ENCODE measurements at places on chromosomes 16 and 17.
A peak's percentile ranks its signal among the peaks of the same experiment; 100 is the strongest.

- DNase-seq, result peak; percentile 26
Observed at GRCh38 chr17:45405250-45406086, 27.2 kb downstream of the ARHGAP27 start.

DNA sequence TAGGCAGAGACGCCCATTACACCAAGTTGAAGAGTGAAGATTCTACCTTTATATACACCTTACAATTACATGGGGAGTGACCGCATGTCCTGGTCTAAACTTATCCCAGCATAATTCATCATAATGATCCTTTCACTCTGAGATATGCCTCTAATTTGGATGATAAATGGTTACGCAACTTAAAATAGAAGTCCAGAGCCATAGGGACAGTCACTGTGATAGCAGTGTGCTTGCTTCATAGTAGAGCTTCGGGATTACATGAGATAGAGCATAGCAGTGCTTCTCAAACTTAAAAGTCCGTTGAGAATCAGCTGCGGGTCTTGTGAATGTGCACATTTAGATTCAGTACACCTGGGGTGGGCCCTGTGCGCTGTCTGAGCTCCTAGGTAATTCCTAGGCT, 16.9 kb downstream of the USP10 start:
- DNase-seq, result no peak

DNA sequence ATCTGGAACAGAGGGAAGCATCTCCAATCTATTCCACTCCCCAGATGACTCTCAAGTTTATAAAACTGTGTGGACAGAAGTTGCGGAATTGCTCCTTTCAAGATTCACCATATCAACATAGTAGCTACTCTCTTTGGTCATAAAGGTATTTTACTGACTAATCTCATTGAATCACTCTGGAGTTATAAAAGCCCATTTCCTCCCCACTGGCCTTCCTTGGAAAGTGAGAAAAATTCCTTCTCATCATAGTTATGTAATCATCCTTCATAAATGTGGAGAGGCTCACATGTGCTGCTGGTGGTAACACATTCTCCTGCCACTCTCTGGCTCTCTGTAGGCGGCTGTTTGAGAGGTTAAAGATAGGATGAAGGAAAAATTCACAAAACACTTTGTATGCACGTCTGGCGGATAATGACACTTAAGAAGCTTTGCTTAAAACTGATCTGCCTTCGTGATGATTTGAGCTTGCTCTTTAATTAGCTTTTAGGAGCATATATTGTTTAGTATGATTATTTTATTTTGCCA, 1034.0 kb upstream of the EEF2KMT start:
- DNase-seq, result no peak

DNA sequence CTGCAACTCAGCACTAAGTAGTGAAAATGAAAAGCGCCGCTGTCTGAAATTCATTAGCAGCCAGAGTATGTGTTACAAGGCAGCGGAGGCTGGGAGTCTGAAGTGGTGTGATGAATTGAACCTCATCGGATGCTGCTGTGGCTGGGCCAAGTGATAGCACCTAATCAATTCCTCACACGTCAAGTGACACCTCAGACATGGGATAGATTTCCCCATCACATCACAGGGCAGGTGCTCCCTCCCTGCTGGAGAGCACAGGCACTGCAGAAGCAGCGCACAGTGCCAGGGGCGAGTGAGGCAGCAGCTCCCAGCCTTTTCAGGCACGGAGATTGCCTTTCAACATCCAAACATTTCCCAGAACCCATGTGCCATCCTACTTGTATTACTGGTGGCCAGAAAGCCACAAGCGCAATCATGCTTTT, 32.2 kb downstream of the DRC3 start:
- no peak for DNase-seq

GRCh38 chr16:10937068-10937859, 5.0 kb downstream of the DEXI start:
- no peak for DNase-seq

DNA sequence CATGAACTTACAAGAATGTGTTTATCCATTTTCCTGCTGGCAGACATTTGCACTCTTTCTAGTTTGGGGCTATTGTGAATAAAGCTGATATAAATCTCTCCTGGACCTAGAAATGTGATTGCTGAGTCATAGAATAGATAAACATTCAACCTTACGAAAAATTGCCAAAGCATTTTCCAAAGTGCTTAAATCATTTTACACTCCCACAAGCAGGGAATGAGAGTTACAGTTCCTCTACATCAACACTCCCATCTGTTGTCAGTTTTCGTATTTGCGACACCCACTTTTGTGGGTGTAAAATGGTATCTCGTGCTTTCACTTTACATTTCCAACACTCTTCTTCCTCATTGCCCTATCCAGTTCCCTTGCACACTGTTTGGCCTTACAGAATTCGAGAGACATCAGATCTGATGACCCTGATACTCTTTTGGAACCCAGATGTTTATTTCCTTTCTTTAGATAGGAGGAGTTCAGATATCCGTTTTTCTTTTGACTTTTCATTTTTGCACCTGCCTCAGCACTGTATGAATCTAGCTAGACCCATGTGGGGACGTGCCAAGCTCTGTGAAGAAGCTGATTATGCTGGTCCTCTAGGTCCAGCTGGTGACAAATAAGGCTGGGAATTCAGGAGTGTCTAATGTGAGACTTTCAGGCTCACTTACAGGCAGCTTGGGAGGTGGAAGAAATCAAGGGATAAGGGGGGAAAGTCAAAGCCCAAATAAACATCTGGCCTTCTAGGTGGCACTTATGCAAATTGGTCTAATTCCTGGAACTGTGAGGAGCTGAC, 14.0 kb downstream of the SOX9 start:
- no peak for DNase-seq

- DNase-seq, result no peak
Observed at GRCh38 chr16:15946257-15947044, 3.0 kb upstream of the ABCC1 start.

DNA sequence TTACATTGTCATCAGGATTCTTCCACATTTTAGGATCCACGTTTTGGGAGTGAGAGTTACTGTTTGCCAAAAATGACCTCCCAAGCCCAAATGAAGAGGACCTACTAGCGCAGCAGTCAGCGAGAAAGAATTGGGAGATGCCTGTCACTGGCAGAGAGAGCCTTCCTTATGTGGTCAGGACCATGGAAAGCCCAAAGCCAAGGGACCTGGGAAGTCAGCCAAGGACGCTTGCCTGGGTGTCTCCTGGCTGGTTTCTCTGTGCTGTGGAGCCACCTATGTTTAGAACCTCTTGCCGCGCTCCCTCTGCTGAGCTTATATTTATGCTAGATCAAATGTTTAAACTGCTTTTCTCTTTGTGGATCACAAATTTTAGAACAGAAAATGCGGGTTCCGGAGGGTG, 24.9 kb upstream of the RHBDL3 start:
- DNase-seq, result no peak

DNA sequence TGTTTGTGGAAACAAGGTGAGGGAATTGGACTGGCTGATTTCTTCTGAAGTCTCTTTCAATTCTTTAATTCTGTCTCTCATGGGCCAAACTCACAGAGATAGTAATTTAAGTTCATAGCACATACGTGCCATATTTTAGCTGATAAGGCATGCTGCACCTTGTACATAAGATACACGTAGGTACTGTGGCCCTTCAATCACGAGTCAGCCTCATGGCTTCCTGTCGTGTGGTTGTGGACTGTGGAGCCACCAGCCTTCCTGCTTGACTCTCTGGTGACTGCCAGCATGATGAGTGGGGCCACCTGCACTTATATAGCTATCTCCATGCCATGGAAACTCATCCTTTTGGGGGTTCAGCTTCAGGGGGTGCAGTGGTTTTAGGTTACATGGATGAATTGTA, 25.1 kb downstream of the KSR1 start:
- no peak for DNase-seq

DNA sequence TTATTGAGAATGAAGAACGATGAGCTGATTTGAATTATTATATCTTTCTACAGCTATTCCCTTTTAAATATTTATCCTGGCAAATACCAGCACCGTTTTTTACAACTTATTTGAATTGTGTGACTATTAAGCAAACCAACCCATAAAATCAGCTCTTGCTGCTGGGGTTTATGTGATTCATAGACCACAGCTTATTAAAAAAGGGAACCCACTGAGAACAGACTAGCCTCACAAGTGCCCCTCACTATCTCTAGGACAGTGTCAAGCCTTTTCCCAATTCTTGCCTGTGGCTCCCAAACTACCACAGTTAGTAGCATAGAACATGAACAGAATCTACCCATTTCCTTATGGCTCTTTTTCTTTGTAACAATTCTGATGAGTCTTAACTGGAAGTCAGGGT, 6.1 kb upstream of the LIG3 start:
- DNase-seq, result no peak

DNA sequence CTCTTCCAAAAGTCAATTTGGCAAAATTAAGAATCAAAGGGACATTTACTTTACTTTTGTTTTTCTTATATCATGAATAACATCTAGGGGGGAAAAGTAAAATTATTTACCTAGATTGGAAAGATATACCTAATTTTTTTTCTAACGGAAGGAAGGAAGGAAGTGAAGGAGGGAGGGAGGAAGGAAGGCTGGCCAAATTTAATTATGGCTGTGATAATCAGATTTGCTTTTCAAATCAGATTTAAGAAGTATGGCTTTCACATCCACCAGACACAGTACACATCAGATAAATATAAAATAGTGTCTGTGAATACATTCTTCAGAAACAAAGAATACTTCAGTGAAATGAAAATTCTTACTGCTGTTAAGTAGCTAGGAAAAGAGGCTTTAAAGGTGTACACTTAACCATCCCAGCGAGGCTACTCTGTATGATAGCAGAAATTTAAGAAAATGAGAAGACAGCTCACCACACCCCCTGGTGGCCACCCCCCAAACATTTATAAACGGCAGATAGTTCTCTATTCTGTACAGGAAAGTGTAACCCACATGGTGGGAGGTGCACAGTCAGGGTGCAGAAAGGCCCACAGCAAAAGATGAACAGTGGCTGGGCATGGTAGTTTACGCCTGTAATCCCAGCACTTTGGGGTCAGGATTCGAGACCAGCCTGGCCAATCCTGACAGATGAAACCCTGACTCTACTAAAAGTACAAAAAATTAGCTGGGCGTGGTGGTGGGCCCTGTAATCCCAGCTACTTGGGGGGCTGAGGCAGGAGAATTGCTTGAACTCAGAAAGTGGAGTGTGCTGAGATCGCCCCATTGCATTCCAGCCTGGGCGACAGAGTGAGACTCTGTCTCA, 150.8 kb downstream of the SSH2 start:
- DNase-seq, result peak; percentile 71

GRCh38 chr16:55810451-55810961, 22.4 kb downstream of the CES1 start:
- DNase-seq, result no peak

- peak; percentile 89 for DNase-seq
Observed at GRCh38 chr16:27202923-27203506, 311 bp upstream of the KDM8 start.

DNA sequence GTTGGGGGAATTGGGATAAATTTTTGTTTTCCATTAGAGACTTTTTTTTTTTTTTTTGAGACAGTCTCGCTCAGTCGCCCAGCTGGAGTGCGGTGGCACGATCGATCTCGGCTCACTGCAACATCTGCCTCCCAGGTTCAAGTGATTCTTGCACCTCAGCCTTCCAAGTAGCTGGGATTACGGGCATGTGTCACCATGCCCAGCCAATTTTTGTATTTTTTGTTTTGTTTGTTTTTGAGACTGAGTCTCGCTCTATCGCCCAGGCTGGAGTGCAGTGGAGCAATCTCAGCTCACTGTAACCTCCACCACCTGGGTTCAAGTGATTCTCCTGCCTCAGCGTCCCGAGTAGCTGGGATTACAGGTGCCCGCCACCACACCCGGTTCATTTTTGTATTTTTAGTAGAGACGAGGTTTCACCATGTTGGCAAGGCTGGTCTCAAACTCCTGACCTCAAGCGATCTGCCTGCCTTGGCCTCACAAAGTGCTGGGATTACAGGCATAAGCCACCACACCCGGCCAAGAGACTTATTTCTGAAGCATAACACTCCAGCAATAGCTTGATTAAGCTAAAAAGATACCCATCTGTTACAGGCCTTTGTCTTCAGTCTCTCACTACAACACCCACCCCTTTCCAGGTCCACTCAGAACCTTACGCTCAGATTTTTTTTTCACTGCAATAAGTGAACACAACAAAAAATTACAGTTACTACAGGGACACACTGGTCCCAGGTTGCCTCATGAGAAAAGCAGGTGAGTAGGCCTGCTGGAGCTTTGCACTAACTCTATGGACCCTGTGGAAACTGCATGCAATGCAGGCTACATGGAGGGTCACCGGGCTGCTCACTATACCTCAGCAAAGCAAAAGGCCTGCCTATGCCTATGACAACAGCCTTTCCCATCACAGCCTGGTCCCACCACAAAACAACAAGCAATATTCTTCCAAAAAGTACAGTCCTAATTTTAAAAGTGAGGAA, 34.6 kb downstream of the KANSL1 start:
- no peak for DNase-seq

DNA sequence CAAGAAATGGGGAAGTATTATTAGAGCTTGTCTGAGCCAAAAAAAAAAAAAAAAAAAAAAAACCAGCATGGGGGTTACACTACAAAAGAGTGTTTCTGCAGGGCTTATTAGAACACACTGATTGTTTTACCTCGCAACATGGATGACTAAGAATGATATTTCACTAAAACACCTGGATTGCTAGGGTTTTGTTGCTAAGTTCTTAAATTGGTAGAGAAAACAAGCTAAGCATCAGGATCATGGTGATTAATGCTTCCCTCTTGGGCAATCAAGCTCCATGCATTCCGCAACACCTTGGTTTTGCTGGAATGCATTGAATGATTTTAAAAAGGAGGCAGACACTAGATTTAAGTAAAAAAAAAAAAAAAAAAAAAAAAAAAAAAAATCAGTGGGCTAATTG, 931.4 kb upstream of the CDH8 start:
- DNase-seq, result no peak

DNA sequence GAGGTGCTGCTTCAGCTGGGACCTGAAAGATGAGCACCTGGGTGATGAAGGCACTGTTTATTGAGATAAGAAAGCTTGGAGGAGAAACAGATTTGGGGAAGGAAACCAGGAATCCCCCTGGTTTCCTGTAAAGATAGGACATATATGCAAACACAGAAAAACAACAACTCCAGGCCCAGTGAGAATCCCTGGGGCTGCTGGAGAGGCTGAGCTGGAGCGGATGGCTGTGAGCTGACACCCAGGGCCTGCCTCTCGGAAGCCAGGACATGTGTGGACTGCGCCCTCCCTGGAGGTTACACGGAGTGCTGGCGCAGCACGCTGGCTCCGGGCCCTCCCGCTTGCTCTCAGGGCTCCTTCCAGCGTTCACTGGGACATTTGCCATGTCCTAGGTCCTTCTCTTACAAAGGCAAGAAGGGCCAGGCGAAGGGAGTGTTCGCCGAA, 57.5 kb downstream of the CYB5B start:
- DNase-seq, result no peak

DNA sequence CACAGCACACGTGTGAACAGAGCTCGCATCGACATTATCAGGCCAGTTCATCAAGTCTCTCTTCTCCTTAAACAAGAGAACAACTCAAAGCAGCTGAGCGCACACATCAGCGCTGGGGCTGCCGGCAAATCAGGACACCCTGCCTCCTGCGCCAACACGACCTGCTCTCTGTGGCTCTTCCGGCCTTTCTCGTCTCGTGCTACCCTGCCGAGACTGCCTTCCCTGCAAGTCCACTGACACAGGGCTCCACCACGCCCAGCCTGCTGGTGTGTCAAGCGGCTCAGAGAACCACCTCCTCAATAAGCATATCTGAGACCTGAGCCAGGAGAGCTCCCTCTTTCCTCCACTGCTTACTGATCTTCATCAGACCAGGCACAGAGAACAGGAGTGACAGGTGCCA, 96.9 kb downstream of the ZNF778 start:
- DNase-seq, result no peak

GRCh38 chr16:63092736-63093135, 1056.5 kb upstream of the CDH8 start:
- no peak for DNase-seq

All from NCI-H1436 (cell line).